Kidney glomerular epithelial cell (primary cell): ENCODE measurements at places on chromosomes 1 and 21.

- no peak for DNase-seq
Measured at GRCh38 chr21:15020797-15021196, 44.0 kb downstream of the NRIP1 start.

DNA sequence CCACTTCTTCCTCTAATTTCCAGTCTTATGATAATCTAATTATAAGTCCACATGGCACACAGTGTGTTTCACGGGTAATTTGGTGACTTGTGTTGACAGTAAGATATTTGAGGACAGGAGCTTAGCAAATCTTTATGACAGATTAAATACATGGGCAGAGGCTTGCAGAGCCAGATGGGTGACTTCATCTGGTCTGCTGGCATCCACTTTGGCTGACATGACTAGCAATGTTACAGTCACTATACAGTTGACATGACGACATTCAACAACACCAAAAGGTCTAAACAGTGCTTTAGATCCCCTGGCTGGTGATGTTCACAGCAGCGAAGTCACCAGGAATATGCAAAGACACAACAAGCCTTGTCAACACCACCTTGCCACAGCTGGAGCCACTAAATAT is 147.2 kb downstream of the ETS2 start:
- no peak for DNase-seq

GRCh38 chr1:156682166-156682890 is 5.1 kb upstream of the NES start:
- DNase-seq = no peak

- DNase-seq = peak; percentile 32
Measured at GRCh38 chr1:37764414-37764825, 500 bp downstream of the EPHA10 start.

DNA sequence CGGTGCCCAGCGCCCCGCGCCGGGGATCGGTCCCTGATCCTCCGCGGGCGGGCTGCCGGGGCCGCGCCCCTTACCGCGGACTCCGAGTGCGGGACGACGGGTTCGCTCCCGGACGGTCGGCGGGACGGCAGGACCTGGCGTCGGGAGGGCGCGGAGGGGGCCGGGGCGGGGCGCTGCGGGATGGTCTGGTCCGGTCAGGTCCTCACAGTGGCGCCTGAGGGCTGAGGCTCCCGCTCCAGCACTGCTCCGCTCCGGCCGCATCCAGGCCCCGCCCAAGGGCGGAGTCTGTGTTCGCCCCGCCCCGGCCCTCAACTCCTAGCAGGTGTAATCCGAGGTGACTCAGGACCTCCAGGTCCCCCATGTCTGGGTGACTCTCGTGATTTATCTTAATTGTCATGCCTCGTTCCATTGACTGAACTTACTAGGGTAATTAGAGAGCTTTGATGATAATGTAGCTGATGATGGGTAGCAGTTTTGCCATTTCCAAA is at the start of gene RAB3B:
RAB3B (minus strand) TSS at position 223 of the 488 bp plus-strand sequence. CDS start 13,583 bp downstream, outside the sequence.
- DNase-seq = peak; percentile 59
